ENCODE measurements at places on chromosomes 16 and 17.

DNA sequence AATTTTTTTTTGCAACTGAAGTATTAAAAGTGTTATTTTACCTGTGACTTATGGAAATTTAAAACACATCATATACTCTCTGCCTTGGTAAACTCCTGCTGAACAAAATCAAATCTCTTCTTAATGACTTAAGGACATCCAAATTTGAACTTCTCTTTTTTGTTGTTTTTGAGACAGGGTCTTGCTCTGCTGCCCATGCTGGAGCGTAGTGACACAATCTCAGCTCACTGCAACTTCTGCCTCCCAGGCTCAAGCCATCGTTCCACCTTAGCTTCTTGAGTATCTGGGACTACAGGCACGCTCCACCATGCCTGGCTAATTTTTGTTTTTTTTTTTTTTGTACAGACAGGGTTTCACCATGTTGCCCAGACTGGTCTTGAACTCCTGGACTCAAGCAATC, 56.1 kb downstream of the SKAP1 start:
- DNase-seq = no peak

- DNase-seq = no peak
These were observed 10.5 kb downstream of the TIMM22 start for GRCh38 chr17:1007310-1008007.

DNA sequence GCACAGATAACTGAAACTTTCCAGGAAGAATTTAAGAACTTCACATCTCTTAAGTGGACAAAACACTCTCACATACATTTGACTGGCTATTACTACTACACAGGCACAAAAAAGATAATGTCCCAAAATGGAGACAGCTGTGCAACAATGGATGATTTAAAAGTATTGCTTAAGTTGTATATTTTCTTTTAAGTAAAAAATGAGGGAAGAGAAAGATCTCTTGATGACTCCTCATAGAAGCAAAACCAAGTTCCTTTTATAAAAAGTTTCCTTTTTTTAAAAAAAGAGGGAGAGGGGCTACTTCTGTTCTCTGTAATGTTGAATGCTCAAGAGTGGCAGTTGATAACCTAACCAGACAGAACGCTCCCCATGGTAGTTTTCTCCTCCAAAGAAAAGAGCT, 195.5 kb downstream of the ZFHX3 start:
- no peak for DNase-seq

GRCh38 chr17:4900231-4901107, 1.1 kb downstream of the C17orf107 start:
- no peak for DNase-seq

GRCh38 chr16:529012-529575, 1.6 kb downstream of the CAPN15 start:
- DNase-seq = peak; percentile 35

- no peak for DNase-seq
These were observed 5.3 kb downstream of the ITGAX start for GRCh38 chr16:31360251-31360650.

GRCh38 chr16:11721781-11722467, 20.7 kb downstream of the TXNDC11 start:
- DNase-seq = no peak

- DNase-seq = peak; percentile 40
These were observed 769 bp downstream of the CD19 start for GRCh38 chr16:28932339-28933141.

DNA sequence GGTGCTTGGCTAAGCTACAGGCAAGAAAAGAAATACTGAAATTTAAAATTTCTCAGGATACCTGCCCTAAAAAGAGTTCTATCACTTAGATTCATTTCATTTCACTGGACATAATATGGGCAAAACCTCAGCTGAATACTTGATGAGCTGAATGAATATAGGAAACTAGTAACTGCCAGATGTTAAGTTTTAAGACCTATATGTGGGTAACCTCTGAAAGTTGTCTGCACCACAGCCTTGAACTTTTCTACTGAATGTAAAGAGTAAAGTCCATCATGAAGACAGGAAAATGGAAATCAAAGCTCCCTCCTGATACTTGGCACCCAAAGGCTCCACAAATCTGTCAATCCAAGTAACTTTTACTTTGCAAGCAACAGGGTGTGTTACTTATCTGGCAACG, 50.8 kb downstream of the HIC1 start:
- no peak for DNase-seq

- DNase-seq = no peak
These were observed 115.4 kb downstream of the UTP18 start for GRCh38 chr17:51375771-51376170.

DNA sequence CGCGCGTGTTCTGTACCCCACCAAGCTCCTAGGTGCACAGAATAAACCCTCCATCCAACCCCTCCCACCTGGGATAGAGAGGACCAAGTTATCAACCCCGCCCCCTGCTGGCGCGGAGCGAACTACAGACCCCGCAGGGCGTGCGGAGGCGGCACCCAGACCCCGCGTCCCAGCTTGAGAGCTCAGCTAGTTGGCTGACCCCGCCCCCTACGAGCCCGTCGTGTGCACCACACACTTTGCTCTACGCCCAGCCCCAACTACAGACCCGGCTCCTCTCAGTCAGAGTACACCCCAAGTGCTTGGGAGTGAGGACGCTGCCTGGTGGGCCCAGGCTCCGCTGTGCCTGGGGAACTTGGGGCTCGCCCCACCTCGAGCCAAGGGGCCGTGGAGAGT, 1.5 kb downstream of the GRIN2A start:
- peak; percentile 54 for DNase-seq

GRCh38 chr16:9125658-9126505, 34.4 kb downstream of the HAPSTR1 start:
- DNase-seq = peak; percentile 34

- DNase-seq = peak; percentile 28
These were observed 24.0 kb downstream of the TAT start for GRCh38 chr16:71552698-71553503.

- peak; percentile 87 for DNase-seq
These were observed 35.3 kb downstream of the NPLOC4 start for GRCh38 chr17:81601525-81602120.

DNA sequence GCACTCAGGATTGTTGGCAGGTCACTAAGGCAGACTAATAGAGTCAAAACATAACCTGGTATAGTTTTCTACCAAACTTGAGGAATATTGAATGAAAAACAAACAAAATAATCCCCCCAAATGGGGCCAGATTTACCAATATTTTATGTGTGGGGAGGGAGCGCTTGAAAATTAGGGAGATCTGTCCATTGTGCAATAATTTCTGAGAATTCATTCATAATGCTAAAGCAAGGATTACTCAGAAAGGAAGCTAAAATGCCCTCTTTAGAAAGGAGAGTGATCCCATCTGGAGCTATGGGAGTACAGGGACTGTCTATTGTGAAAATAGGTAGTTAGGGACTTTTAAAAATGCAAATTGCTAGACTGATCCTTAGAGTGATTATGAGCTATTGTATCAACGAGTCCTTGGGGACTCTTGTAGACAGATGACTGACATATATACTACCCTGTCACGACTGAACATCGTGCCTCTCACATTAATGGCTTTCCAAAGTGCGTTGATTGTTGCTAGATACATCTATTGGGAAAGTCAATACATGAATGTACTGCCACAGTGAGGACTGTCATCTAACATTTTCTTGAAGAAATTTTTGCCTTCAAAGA, 193.6 kb downstream of the AATF start:
- no peak for DNase-seq

GRCh38 chr17:28737770-28738679, 5.8 kb upstream of the TRAF4 start:
- peak; percentile 93 for DNase-seq

GRCh38 chr16:2819179-2819938, 2.3 kb downstream of the PRSS21 start:
- no peak for DNase-seq

- DNase-seq = no peak
These were observed 12.8 kb upstream of the ITGB3 start for GRCh38 chr17:47240806-47241205.

DNA sequence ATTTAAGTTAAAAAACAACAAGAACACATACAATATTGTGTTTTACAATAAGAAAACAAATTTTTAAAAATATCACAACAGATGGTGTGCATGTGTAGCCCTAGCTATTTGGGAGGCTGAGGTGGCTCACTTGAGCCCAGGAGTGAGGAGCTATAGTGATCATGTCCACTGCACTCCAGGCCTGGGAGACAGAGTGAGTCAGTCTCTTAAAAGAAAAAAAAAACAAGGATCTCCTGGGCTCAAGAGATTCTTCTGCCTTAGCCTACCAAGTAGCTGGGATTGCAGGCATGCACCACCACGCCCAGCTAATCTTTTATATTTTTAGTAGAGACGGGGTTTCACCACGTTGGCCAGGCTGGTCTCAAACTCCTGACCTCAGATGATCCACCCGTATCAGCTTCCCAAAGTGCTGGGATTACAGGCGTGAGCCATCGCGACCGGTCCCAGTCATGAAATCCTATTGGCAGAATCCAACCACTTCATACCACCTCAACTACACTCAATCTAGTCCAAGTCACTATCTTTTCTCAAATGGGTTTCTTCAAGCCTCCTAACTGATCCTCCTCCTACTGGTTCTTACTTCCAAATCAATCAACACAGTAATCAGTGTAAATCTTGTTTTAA, 55.0 kb downstream of the STH start:
- DNase-seq = no peak

DNA sequence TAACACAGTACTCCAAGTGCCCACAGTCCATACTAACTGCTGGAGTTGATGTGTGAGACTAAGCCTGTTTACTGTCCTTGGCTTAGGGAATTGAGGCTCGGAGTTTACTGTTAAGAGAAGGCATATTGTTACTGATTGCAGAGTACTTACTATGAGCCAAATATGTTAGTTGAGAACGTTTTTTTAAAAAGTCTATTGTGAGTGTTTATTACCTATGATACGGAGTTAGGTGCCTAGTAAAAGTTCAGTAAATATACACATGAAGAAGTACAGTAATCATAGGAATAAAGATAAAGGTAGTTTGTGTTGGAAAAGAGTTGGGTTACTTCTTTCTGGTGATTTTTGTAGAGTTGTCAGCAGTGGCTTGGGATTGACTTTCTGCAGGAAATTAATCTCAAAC, 25.4 kb downstream of the ZNRF1 start:
- DNase-seq = no peak

DNA sequence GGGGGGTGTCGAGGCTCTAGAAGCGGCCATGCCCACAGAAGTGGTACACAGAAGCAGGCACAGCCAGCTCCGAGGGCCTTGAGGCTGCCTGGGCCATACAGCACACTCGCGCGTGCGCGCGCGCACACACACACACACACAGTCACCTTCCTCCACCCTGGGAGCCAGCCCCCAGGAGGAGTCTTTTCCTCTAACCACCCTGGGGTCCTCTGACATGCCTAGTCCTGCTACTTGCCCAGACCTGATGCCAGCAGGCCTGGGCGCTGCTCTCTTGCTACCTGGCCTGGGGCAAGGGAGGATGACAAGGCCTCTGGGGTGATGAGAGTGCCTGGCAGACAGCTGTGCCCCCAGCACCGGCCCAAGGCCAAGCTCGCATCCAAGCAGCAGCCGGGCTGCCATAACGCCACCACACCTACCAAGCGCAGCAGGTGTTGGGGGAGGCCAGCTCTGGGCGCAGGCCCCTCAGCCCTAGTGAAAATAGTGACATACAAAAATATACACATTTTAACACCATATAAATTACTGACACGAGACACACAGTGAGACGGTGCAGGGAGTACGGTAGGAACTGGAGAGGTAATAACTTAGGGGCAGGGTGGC, 41.1 kb downstream of the TSC2 start:
- no peak for DNase-seq

- DNase-seq = no peak
These were observed 26.1 kb downstream of the XYLT1 start for GRCh38 chr16:17444658-17445057.

- no peak for DNase-seq
These were observed 577.0 kb upstream of the CDH11 start for GRCh38 chr16:65698791-65699321.

GRCh38 chr16:3065069-3065741, at the start of gene IL32:
TSS of gene IL32 (plus strand) at chr16:3065640. CDS start at chr16:3065812, 172 bp downstream.
- no peak for DNase-seq

DNA sequence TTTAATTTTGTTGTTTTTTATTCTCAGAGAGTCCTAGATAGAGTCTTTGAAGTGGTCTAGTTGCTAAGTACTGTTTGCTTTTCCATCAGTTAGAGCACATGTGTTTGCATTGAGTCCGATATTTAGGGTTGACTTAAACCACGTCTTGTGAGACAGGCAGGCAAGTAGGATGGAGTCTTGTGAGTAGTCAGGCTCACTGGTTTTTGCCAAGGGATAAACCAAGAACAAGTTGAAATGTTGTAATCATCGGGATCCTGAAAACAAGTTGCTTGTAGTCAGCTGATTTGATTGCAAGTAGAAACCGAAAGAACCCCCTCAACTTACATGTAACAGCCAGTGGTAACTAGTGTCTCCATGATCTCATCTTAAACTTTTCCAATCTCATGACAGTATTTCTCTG, 17.2 kb downstream of the ATP6V0A1 start:
- no peak for DNase-seq

DNA sequence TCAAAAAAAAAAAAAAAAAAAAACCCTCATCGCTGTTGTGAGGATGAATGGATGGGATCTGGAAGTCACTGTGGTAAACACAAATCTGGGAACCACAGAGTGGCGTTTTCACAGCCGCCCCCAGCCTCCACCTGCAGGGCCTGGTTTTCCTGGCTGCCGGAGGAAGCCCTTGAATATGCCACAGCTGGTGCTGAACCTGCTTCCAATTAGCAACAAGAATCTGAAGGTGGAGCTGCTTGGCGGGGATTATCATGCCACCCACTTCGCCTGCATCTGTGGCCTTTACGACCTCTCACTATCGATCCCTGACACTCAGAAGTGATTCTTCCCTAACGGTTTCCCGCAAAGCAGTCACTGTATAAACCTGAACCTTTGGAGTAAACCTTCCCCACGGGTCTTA, 16.1 kb downstream of the MRM3 start:
- no peak for DNase-seq

- no peak for DNase-seq
These were observed 11.3 kb downstream of the ASGR1 start for GRCh38 chr17:7167832-7168231.

DNA sequence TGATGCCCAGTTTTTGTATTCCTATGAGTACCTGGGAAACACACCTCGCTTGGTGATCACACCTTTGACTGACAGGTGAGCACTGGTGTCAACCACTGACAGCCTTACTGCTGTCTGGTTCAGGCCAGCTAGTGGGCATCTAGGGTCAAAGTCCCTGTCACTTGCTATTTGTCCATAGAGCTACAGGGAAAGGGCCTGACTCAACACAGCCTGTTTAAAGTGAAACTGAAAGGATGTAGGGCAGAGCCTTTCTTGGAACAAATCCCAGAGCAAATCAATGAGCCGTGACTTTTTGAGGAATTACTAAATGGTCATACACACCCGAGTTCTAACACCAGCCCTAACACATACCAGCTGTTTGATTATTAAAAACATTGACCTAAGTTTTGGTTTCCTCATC, 106.8 kb downstream of the DNAH9 start:
- DNase-seq = no peak

DNA sequence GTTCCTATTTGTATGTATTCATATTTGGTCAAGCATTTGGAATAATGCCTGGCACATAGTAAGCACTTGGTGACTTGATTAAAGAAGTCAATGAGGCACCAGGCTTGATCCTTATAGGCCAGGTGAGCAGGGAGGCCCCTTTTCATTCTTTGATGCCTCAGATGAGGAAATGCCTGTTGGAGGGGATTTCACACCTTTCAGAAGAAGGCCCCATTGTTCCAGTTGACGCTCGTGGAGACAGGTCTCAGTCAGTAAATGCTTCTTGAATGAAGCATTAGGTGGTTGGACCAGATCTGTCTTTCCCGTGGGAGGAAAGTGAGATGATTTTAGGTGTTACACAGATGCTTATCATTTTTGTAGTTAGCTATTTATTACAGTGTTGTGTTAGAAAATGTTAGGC, 13.0 kb downstream of the LCMT1 start:
- no peak for DNase-seq
